ENCODE measurements at places on chromosomes 13 and 19.

DNA sequence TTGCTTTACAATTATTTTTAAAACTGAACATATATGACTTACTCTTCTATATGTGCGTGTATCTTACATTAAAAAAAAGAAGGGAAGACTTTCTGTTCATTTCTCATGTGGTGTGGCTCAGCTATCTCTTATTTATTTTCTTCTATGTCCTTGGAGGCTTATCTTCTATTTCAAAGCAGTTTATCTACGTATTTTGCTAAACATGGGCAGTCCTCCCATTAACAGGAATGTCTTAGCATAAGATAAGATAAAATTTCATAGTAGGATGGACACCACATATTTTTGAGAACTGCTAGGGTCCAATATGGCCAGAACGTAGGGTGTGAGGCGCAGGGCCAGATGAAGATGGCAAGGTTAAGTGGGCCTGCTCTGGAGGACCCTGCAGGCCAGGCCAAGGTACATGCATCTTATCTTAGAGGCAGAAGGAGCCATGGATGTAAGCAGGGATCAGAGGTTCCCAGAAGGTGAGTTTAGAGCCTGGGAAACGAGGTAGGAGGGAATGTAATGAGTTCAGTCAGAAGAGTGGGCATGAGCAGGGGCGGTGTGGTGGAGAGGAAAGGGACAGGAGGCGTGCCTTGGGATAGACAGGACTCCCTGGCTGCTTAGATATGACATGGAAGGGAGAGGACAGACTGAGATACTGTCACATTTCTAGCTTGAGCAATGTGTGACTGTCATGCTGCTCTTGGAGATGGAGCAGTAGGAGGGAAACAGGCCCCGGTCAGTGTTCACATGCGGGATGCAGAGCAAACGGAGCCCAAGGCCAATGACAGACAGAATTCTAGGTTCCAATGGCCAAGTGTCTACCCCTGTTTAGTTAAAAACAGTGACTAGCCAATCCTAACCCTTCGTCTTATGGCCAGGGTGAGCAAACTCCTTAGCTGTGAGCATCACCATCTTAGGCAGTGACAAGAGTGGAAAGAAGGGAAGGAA, 68.6 kb upstream of the MEDAG start:
- DNase-seq, result no peak

- no peak for DNase-seq
Measured at GRCh38 chr13:75489502-75490263, 7.7 kb upstream of the TBC1D4 start.

DNA sequence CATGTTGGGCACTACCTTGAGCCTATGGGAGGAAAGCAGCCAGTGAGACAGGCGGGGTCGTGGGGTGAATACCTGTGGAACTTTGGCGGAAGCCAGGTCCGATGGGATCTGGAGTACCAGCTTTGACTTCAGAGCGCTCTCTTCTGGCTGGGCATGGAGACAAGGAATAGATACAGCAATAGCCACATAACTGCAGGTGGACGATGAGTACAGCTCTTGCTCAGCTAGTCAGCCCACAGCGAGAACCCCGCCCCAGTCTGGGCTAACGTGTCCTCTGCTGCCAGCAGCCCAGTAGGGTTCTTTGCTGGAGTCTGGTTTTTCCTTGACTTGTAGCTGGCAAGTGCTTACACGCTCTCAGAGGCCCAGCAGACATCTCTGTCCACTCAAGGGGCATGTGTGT, 83.4 kb downstream of the SIPA1L3 start:
- DNase-seq, result no peak

DNA sequence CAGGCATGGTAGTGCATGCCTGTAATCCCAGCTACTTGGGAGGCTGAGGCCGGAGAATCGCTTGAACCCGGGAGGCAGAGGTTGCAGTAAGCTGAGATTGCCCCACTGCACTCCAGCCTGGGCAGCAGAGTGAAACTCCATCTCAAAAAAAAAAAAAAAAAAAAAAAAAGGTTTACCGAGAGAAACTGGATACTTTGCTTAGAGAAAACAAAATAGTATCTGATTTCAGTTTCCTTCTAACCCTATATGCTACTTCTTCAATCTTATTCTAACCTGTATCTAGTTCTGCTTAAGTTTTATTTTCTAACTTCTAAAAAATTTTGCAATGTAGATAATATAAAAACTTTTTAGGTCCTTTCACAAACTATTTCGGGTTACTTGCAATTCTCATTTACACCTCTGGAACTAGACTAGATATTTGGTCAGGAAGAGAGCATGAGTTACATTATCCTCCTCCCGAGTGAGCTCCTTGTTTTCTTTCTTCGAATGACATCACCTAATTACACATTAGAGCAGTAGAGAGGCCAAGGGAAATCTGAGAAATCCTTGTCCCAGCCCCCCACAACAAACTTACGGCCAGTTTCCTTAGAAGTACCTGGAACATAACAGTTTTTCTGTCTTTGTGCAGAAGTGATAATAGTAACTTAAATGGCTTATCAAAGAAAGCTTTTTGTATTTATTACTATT, 128.9 kb downstream of the B3GLCT start:
- DNase-seq, result no peak

DNA sequence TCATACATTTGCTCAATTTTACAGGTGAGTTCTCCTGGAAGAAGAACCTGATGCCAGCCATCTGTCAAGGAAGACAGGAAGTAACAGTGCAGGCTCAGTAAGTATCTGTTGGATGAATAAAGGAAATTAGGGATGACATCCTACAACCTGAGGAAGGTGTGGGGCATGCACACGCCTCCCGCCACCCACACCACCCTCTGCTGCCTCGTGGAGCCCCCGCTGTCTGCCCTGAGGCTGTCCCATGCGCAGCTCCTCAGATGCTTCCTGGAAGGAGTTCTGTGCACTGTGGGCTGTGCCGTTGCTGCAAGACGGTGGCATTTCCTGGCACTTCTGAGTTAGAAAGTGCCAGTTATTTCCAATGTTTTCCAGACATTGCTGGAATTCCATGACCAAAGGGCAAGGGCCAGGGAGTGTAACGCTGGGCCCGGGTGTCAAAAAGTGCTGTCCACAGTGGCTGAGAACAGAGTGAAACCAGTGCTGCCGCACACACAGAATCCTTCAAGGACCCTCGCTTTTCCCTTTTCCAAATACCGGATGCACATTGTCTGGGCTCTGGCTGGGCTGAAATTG, 4.2 kb upstream of the TEX29 start:
- no peak for DNase-seq

DNA sequence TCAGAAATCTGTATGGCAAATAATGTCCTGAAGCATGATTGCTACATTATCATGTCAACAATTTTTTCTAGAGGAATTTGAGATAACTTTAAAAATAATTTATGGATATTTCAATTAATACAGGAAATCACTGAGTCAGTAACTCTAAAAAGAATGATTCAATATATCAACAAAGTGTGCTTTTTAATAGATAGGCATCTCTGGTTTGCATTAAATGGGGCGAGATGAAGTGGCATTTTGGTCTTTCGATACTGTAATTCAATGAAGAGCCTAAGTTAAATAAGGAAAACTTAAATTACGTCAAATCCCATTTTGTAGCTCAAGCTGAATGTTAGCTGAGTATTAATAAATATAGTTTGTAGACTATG, 342.8 kb downstream of the DACH1 start:
- DNase-seq, result no peak

- DNase-seq, result no peak
Measured at GRCh38 chr19:21569494-21569865, 64.1 kb downstream of the ZNF429 start.

DNA sequence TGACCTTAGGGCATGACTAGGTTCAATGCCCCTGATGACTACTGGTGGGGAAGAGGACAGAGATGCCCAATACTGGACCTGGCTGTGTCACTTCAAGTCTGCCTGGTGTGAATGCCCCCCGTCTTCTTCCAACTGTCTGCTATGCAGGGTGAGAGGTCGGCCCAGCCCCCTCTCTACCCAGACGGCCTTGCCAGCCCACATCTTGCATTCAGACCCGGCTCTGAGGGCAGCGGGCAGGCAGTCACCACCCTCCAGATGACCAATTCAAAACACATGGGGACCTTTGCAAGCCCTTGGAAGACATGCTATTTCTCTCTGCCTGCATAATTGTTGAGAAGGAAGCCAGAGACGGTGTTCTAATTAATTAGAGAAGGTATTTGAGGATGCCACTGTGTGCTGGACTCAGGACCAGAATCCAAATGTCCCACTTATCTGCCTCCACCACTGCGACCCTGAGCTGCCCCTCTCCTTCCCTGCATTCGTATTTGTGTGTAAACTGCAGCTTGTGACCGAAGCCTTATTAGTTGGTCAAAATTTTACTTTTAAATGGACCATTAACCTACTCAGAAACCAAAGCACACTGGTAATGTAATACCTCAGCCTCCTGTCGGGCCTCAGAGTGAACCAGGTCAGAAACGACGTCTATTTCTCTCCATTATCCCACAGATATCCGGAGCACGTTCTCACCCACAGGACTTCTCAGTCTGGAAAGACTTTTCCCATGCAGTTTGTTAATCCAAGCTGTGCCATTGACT, 407.0 kb downstream of the ZNF536 start:
- no peak for DNase-seq

All from SK-N-SH (cell line).